Mesendoderm (in vitro differentiated cells): ENCODE measurements at places on chromosomes 11 and 22.

GRCh38 chr22:26359156-26359555 lies 69.9 kb upstream of the ASPHD2 start:
- no peak for DNase-seq

- no peak for DNase-seq
Observed at GRCh38 chr11:113519989-113520613, 44.9 kb upstream of the DRD2 start.

GRCh38 chr11:2463766-2464277 lies 19.0 kb downstream of the KCNQ1 start:
- DNase-seq, result no peak

DNA sequence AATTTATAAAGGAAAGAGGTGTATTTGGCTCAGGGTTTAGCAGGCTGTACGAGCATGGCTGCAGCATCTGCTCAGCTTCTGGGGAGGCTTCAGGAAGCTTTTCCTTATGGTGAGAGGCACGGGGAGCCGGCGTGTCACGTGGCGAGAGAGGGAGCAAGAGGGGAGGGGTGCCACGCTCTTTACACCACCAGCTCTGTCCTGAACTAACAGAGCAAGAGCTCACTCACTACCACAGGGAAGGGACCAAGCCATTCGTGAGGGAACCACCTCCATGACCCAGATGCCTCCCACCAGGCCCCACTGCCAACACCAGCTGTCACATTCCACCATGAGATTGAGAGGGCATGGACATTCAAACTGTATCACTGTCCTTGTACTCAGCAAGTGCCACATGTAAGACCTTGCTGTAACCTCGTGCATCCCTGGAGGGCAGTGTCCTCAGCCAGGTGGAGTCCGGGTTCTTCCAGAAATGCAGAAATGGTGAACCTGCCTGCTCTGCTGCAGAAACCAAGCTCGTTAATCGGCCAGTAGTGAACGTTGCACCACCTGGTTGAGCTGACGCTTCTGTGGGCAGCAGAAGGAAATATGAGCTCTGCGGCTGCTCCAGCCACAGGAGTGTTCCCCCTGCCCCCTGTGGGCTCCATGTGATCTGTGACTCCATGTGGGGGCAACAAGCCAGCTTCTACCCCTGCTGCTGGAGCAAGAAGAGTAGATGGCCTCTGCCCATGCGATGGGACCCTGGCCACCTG lies 368.6 kb downstream of the TBC1D22A start:
- no peak for DNase-seq

GRCh38 chr11:34249439-34249838 lies 108.4 kb downstream of the ABTB2 start:
- no peak for DNase-seq

GRCh38 chr22:24489011-24489410 lies 6.1 kb upstream of the UPB1 start:
- DNase-seq, result no peak

GRCh38 chr11:10856689-10857458 lies 979 bp downstream of the ZBED5 start:
- peak; percentile 86 for DNase-seq

- no peak for DNase-seq
Observed at GRCh38 chr11:57299150-57299737, 25.5 kb downstream of the TNKS1BP1 start.

- DNase-seq, result no peak
Observed at GRCh38 chr11:1810761-1811160, 24.0 kb upstream of the SYT8 start.

DNA sequence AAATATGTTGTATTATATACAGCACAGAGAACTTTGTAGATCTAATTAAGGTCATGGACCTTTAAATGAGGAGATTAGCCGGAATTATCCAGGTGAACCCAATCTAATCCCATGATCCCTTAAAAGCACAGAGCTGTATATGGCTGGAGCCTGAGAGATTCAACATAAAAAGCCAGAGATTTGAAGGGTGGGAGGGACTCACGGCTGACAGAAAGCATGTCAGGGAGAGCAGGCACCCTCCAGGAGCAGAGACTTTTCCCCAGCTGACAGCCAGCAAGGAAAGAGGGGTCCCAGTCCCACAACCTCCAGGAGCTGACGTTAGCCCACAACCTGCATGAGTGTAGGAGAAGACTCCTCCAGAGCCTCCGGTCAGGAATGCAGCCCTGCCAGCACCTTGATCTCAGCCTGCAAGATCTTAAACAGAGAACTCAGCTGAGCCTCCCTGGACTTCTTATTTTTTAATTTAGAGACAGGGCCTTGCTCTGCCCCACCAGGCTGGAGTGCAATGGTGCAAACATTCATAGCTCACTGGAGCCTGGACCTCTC lies 20.0 kb upstream of the ADA2 start:
- DNase-seq, result no peak

DNA sequence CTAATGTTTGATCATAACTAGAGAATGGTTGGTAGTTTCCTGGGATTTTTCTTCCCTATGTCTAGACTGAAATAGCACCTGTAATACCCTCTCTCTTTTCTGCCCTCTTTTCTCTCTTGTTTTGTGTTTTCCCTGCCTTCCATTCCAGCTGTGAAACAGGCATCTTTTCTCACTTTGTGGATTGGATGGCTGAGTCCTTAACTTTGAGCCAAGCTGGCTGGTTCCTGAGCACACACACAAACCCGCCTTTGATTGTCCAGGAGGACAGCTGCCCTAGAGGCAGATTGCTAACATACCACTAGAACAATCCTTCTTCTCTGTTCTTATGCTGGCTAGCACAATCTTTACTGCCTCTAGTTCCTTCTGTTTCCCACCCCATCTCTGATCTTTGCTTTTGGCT lies 17.7 kb downstream of the CTNND1 start:
- DNase-seq, result peak; percentile 98

- no peak for DNase-seq
Observed at GRCh38 chr11:34213366-34213765, 107.9 kb downstream of the NAT10 start.

- no peak for DNase-seq
Observed at GRCh38 chr22:36227396-36227795, 11.9 kb downstream of the APOL2 start.

GRCh38 chr11:45730014-45730413 lies 64.6 kb upstream of the CHST1 start:
- no peak for DNase-seq
